Left colon (tissue), 2 donors: ENCODE measurements at places on chromosomes 2 and 18. TPM values are rescaled to one million over a fixed set of nuclear protein-coding genes. Genes with fewer than 3 reads are reported as not detected.

GRCh38 chr2:236195726-236196125 lies 27.5 kb upstream of the GBX2 start:
- no peak for DNase-seq

DNA sequence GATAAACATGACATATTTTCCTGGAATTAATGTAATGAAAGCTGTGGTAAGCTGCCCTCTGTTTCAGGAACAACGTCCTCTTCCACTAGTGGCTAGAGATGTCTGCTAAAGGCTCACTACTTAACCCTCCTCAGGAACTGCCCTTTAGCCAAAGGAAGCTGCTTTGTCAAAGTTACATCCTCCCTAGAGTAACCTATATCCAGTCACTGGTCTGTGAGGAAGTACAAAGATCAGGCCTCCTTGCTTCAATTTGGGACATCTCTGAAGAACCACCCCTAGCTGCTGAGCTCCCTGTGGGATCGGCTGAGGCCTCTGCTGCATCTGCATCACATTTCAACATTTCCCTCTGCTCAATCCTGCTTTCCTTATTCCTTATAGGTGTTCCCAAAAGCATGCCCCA lies 107.8 kb downstream of the PRELID3A start:
- no peak for DNase-seq

Gene LIPG
- total RNA-seq = 14.2 TPM

Gene ALLC
- not detected for total RNA-seq

GRCh38 chr2:120854014-120854620 lies 118.4 kb downstream of the GLI2 start:
- no peak for DNase-seq

Gene NEURL3
- total RNA-seq = 3.3 TPM

GRCh38 chr2:127597046-127597983 lies 48.6 kb upstream of the GPR17 start:
- no peak for DNase-seq

- DNase-seq = no peak
Observed at GRCh38 chr2:60623040-60623439, 69.6 kb upstream of the BCL11A start.

Gene MAL
- 4.2 TPM for total RNA-seq

DNA sequence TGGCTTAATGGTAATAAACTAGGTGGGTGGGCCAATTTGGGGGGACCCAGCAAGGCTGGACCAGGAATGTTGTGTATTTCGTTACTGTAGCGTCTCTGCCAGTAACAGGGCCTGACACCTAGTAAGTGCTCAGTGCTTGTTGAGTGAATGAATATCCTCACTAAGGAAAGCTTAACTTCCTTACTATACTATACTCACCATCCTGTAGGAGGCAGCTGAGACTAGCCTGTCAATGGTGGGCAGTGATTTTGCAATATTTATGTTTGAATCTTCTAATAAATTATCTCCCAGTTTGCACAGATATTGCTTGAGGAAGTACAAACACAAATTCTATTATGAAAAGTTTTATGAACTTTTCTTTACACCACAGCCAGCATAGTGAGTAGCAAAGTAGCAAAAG lies 370.7 kb upstream of the SYT4 start:
- no peak for DNase-seq

DNA sequence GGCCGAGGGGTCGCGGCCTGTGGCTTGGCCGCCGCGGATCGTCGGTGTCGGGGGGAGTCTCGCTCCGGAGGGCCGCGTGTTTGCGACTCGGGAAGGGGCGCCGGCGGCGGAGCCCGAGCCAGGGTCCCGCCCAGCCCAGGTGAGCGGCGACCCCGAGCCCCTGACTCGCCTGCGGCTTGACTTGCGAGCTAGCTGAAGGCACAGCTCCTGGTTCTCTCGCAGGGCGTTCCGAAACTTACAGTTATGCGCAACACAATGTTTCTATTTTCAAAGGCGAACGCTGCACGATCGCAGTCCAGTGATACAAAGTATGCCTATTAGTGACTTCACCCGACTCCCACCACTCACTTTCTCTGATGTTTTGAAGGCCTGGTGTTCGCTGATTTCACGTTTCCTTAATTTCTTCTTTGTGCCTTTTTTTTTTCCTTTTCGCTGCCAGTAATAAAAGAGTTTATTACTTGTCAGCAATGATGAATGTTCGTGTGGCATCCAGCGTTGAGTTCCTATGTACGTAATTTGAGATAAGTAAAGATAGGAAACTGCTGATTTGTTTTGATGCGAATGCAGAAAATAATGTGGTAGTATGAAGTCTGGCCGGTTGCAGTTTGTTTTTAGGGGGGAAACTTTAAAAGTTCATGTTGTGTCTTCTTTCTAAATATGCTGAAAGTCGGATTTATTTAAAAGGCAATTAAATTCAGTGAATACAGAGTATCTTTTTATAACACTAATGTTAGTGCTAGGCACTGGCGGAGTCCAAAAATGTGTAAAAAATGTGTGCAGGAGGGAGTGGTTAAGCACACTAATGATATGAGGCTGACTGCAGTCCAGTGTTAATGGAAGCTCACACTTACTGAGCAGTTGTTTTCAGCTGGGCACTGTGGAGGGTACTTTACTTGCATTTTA lies 706 bp downstream of the UBXN2A start:
- peak; percentile 64 for DNase-seq

DNA sequence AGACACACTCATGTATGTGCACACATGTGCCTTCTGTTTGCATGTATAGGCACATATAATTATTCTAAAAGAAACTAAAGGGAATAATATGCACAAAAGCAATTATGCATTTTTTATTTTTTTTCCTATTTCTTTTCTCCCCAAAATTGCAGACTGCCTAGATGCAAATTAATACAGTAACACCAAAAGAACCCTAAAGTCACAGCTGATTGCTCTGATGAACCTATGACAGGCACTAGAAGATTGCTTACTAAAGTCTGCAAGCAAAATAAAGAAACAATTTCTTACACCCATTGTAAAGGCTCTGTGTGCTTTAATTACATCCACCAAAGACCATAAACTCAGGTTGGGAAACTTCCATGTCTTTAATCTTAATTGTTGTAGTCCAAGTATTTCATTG lies 7.7 kb upstream of the EML4 start:
- DNase-seq = no peak

Gene LIPT1
- total RNA-seq = 5.6 TPM

Gene CRYGC
- not detected for total RNA-seq

Gene GPR155
- total RNA-seq = 2.3 TPM

DNA sequence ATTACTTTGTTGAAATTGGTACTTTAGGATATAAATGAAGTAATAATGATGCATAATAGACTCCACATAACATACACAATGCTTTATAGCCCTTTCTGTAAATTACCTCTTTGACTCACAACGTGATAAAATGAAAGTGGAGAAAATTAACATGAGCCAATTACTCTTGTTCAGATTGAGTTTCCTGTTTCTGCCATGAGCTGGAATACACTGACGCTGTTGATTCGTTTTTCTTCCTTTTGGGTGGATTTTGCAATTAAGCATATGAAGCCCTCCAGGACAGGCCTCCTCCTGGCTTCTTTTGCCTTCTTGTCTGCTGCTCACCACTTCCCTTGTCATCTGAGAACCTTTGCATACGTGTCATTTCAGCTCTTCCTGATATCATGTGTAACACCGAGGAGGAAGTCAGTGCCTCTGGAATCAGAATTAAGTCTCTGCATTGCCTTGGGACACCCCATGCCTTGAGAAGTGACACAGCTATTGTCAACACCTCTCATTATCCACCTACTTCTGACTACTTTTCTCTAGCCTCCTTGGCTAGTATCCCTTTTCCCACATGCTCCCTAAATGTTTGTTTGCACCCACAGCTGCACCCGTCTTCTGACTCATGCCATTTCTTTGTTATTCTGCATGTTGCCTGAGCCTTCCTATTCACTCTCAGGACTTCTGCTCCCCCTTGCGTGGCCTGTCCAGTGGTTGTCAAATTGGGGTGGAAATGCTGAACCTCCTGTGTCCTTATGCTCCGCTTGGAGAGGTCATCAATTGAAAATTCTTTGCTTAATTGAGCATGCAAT lies 134.1 kb downstream of the FMNL2 start:
- DNase-seq = no peak

GRCh38 chr2:4618141-4618540 lies 914.8 kb downstream of the DCDC2C start:
- DNase-seq = no peak

- no peak for DNase-seq
Observed at GRCh38 chr2:237159006-237159911, 73.6 kb downstream of the COPS8 start.

- no peak for DNase-seq
Observed at GRCh38 chr2:214781226-214781625, 28.3 kb downstream of the BARD1 start.

Gene C2orf15
- total RNA-seq = 3.5 TPM

DNA sequence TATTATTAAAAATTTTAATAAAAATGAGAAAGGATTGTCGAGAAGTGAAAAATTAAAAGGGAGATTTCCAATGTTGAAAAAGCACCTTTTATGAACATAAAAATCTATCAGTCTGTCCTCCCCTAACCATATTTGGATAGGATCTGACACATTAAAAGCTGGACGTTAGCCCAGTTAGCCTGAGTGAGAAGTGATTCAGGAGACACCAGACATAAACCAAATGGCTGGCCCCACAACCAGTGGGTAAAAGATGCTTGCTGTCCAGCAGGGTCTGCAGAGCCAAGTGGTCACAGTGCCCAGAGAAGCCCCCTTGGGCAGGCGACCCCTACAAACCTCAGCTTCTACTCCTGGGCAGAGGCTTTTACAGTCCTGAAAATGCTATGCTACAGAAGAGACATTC lies 253.8 kb upstream of the LYPD1 start:
- DNase-seq = no peak

GRCh38 chr2:232898592-232899543 lies 28.8 kb downstream of the SNORC start:
- no peak for DNase-seq

DNA sequence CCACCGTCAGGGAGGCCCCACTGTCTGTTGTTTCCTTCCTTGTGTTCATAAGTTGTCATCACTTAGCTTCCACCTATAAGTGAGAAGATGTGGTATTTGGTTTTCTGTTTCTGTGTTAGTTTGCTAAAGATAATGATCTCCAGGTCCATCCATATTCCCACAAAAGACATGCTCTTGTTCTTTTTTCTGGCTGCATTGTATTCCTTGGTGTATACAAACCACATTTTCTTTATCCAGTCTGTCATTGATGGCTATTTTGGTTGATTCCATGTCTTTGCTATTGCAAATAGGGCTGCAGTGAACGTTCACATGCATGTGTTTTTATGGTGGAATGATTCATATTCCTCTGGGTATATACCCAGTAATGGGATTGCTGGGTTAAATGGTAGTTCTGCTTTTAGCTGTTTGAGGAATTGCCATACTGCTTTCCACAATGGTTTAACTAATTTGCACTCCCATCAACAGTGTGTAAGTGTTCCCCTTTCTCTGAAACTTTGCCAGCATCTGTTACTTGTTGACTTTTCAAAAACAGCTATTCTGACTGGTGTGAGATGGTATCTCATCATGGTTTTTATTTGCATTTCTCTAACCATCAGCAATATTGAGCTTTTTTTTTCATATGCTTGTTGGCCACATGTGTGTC lies 156.6 kb upstream of the NOSTRIN start:
- no peak for DNase-seq

DNA sequence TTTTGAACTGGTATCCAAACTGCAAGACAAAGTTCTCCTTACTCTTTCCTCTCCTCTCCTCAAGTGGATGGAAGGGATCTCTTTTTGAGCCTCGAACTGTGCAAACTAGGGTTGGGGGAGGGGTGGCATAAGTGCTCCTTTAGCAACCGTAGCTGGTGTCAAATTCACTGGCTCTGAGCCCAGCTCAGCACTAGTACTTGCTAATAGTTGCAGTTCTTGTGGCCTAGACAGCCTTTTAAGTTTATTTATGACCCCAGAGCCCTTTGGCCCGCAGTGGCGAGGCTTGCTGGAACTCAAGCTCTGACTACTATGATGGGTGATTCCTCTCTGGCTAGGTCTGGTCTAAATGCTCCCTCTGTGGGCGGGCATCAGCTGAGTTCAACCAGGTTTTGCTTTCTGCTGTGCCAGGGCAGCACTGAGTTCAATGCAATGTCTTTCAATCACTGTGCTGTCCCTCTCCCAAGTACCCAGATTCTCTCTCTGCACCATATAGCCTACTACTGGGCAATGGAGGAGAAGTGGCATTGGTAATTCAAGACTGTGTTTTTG lies 528.4 kb upstream of the SYT4 start:
- DNase-seq = peak; percentile 2

Gene BCL2
- 19.3 TPM for total RNA-seq

DNA sequence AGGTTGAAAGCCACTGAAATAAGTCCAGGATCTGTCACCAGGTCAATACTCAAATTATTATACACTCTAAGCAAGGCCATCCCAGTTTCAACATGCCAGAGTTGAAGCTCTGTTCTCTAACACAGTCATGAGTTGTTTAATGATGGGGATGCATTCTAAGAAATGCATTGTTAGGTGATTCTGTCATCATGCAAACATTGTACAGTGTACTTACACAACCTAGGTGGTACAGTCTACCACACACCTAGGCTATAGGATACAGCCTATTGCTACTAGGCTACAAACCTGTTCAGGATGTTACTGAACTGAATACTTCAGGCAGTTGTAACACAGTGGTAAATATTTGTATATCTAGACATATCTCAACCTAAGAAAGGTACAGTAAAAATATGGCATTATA lies 162.2 kb downstream of the BAZ2B start:
- no peak for DNase-seq

DNA sequence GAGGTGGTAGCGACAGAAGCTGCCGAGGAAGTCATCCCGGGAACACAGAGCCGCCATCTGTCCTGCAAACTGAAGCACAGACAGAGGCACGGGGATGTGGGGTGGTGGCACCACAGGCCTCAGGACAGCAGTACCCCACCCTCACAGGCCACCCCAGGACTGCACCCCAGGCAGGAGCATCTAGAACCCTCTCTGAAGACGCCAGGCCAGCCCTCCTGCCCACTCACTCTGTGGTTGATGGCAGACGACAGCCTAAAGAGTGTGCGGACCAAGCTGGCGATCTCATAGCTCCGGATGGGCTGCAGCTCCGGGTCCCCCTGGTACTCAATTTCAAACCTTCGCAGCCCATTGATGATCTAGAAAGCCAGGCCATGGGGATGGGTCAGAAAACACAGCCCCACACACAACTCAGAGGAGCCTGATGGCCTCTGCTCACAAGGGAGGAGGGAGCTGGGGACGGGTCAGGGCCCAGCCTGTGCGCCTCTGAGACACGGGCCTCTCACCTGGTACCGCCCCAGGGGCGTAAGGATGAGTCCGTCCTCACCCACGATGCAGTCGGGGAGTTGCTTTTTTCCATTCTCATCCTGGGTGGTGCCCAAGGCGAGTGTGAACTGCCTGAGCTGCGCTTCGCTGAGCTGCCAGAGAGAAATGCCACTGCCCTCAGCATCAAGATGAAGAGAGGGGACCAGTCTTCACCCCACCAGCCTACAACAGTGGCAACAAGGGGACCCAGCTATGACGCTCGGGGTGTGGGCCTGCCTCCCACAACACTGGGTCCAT lies 8.1 kb upstream of the CCDC74B start:
- DNase-seq = no peak

GRCh38 chr2:120133572-120134244 lies 89.5 kb downstream of the TMEM185B start:
- DNase-seq = no peak

GRCh38 chr2:217075268-217076057 lies 215.6 kb upstream of the TNP1 start:
- no peak for DNase-seq

Gene LNPK
- 41.5 TPM for total RNA-seq
